ENCODE measurements at places on chromosomes 5 and 9.

DNA sequence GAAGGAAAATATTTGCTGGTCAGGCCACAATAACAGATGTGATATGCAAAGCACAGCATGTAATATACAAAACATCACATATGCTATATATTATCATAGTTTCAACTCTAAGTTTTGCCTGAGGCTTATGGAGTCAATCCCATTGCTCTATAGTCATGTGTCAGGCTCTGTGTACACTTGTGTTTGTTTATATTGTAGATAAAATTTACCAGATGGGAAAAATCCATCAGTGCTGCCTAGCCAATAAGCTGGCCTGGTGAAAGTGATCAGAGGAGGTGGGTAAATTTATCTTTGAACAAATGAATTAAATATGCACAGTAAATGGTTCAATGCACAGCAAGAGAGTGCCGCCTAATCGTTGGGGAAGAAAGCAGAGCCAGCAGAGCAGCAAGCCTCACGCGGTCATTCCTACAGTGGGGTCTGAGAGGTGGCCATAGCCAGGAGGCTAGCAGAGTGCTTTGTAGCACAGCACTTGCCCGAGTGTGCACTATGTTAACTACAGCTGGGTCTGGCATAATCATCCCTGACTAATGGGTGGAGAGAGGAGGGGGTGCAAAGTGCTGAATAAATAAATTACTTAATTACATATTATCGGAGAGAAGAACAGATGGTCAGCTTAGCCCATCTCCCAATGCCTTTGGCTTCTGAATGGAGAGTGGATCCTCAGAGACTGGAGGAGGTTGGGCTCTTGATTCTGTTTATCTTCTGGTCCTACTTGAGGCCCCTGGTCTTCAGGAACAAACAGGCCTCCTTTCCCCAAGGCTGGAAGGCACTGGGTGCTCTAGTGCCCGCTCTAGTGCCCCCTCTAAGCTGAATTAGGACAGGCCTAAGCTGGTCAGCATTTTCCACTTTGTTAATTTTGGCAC lies 153.5 kb downstream of the MAT2B start:
- no peak for DNase-seq

DNA sequence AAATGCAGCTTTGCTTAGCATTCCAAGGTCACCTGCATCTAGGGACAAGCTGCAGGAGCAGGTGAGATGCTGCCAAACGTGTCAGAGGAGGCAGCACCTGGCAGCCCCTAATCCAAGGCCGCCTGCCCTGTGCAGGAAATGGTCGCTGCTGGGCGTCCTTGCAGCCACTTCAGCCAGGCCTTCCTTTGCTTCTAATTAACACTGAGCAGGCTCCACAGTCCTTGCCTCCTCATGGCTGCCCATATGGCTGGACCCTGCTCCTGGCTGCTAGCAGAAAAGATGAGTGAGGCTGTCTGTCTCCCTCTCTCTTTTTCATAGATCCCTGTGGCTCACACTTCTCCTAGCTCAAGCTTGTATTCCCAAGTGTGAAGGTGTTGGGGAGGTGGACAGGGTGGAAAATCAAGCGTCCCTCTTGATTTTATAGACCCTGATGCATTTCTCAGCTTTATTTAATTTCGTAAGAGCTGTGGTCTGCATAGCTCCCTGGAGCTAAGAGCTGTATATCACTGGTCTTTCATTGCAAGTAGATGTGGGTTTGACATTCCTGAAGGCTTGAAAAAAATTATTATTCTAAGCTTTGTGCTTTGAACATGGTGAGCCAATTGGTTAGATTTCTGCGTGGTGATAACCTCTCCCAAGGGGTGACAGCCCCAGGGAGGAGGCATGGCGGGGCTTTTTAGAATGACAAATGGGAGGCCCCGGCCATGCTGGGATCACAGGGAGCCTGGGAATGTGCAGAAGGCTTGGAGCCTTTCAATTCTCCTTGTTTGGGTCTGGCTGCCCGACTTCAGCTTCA lies 193.8 kb downstream of the SLIT3 start:
- DNase-seq, result no peak

DNA sequence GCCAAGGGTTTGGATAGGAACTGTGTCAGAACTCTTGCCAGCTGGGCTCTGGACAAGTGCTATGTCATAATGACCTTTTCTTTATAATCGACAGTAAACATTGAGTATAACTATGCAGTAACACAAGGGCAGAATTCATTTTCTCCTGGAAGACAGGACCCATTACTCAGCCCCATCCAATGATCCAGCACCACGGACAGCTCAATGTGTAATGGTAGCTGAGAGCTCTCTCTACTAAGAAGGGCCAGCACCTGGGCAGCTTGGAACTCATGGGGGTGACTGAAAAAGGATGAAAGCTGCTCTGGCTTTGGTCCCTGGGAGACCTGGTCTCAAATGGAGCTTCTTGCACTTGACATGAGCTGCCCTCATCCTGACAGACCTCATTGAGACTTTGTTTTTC lies 347.8 kb downstream of the TRIM32 start:
- no peak for DNase-seq

- no peak for DNase-seq
Observed at GRCh38 chr5:152332716-152333460, 72.2 kb downstream of the NMUR2 start.

All from stimulated activated CD4-positive, alpha-beta T cell treated with anti-CD3 and anti-CD28 coated beads, TNF-alpha, amount 100 ng/mL, for 4 hours (primary cell).